Fibroblast of skin of left quadriceps (primary cell): ENCODE measurements at places on chromosomes 4 and X.
A peak's percentile ranks its signal among the peaks of the same experiment; 100 is the strongest.

DNA sequence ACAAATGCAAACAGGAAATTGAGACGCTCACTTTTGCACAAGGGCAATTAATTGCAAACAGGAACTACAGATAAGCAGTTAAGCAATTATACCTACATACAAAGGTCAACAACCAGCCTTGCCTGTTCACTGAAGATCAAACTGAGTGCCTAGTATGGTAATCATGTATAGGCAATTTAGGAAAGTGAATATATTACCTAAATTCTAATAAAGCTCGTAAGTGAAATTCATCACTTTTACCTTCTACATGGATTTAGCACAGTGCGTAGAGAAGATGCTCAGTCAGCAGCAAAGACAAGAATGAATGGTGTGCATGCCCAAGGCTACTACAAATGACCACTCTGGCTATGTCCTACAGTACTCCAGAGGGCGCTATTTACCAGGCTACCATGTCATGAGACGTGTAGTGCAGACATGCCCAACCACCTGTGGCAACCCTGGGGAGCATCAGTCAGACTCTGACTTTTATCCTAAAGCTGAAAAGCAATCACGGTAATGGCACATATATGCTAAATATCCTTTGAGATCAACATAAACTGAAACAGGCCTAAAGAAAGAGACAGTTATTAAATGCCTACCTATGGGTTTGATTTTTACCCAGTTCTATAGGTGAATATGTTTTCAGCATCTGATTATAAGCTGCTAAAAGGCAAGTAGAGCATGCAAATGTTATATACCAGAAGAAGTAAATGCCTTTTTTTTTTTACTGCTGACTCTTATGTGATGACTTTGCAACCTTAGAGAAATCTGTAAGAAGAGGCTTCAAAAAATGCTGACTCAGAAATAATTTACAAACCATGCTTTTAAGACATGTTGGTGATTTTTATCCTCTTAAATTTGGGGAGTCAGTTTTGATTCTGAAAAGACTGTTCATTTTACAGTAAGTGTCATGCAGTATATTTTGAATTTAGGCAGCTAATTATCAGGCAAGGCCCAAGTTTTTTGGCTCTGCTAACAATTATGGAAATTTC lies 178.0 kb downstream of the PPP3CA start:
- DNase-seq: peak; percentile 25

- no peak for DNase-seq
These were observed 26.8 kb upstream of the UGT2B4 start for GRCh38 chr4:69522554-69522953.

DNA sequence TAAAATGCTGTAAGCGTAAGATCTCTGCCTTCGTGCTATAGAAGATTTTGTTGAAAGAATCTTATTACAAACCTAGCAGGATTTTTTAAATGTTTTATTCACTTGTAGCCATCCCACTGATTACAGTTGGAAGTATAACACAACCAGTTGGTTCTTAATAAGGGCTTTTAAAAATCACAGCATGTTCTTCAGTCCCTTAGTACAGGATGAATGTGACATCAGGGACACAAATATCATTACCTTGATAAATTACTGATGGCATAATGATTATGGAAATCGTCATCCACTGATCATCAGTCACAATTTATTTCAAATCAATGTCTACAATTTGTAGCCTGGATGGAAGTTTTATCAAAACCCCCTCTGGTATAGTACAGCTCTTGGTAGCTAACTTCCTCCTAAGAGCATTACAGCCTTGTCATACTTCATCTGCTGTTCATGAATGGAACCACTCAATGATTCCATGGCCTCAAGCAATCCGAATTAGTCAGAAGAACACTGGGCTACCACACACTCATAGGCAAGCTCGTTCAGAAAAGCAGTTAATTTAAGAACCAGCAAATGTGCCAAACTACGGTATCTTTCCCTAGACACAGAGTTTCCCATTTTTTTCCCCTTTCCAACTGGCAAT lies 389.2 kb upstream of the TENM3 start:
- DNase-seq: no peak

GRCh38 chr4:126701756-126702155 lies 931.0 kb upstream of the INTU start:
- DNase-seq: no peak

- peak; percentile 68 for DNase-seq
These were observed 68.7 kb upstream of the GUCY1A1 start for GRCh38 chr4:155597933-155598451.

DNA sequence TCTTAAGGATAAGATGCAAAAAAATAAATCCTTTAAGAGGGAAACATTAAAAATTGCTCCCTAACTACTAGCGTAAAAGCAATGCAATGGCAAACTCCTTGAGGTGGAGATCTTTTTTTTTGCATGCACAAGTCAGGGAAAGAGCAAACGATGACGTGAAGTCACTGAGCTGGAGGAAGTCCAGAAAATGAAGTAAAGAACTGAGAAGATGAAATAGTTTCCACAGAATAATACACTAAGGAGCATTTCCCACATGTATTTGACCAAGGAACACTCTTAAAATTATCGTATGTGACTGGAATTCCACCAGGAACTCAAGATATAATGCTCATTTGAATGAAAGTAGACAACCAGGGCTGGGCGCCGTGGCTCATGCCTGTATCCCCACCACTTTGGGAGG lies 21.0 kb upstream of the DOCK11 start:
- no peak for DNase-seq
